Omental fat pad (tissue), 4 donors: ENCODE measurements at places on chromosomes 6 and 20.

GRCh38 chr20:3787324-3788014 lies 929 bp upstream of the CENPB start:
- DNase-seq: no peak

DNA sequence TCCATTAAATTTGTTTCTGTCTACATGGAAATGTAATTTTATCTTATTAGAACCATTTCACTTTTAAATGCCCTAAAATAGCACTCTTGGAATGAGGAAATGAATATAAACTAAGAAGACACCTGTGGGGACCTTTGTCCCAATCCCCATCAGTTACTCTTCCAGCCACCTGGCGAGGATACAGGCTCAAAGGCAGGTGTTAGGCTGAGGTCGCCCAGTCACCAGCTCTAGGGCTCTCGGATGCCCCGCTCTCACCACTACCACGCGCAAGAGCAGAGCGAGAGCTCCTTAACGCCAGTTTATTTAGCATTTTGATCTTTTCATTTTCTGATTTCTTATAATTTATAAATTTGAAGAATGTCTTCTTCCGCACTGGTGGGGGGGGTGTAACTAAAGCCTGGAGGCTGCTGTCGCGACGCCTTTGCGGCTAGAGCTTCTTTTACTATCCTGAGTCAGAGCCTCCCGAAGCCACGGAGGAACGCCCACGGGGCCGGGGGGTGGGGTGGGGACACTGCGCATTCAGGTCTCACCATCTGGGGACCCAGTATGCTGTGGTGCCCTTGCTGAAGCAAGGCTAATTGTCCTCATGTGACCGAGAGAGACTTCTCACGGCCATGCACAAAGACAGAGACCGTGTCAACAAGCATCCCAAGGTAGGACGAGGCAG lies 38.7 kb upstream of the AFDN start:
- no peak for DNase-seq

- DNase-seq: no peak
Observed at GRCh38 chr6:170139531-170139930, 151.3 kb downstream of the DLL1 start.

DNA sequence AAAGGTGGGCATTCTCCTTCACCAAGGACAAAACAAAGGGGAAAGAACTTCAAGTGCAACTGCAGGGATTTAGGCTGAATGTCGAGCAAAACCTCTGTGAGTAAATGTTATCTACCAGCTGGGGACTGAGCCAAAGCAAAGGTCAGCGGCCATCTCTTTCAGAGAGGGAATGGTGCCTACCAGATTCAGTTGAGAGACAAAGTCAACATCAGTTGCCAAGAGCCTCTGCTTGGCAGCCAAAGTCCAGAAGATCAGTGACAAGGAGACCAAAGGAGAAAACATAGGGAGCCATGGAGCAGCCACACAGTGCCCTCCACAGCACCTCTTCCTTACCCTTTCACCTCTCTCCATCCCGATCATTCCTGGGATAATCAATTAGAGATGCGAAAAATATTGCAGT lies 472.5 kb downstream of the KIF16B start:
- no peak for DNase-seq

GRCh38 chr20:43284486-43284885 lies 94.8 kb upstream of the PTPRT start:
- no peak for DNase-seq

DNA sequence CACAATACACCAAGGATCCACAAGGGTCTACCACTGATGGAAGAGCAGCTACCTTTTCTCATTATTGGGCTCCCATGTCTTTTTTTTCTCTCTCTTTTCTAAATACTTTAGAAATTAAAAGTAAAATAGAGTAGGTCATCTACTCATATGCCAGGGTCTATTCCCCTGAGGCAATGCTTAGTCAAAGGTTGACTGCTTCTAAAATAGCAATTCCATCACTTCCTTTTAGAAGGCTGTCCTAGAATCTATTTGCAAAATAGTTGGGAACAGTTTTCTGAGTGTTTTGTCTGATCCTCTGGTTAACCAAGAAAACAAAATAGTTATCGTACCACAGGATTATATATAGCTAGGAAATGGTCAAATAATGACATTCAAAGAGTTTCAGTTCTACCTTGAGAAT lies 174.1 kb downstream of the COL21A1 start:
- no peak for DNase-seq

- no peak for DNase-seq
Observed at GRCh38 chr6:116842459-116842858, 13.6 kb upstream of the GPRC6A start.

DNA sequence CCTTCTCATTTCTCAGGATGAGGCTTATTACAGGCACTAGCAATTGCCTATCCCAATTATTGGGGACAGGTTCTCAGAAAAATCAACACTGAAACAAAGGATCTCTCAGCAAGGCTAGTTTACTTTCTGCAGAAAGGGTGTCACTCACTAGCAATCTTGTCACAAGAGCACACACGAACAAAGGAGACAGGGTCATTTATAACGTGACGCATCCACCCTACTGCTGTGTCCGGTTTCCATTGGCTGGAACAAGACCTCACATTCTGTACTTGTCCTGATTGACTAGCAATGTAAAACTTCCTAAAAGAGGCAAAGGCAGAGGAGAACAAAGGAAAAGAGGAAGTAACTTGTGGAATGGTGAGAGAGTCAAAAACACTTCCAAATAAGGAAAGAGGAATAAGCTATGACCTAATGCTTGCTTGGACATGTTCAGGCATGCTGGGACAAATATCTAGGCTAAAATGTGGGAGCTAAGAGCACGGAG lies 160.2 kb upstream of the STXBP5 start:
- DNase-seq: no peak

DNA sequence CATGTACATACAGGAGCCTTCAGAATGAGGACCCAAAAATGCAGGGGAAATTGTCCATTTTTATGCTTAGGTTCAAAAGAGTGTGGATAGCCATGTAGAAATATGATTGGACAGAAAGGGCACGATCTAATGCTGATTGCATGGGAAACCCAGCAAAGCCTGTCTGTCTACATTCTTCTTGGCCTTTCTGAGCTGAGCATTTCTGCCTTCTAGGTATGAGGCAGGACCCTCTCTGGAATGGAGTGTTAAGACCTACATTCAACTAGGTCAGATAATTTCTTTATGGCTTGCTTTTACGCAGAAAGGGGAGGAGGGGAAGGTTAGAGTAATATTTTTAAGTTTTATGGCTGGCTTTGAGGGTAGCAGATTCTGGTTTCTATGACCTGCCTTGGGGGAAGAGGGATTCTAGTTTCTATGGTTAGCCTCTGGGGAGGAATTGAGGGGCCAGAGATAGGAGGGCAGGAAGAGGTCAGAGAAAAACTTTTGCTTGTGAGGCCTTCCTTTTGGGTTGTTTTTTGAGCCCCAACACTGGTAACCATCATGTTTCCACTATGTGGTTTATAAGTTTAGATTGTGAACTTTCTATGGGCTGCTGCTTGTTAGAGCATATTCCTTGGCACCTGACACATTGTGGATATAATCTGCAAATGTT lies 63.5 kb downstream of the LYRM2 start:
- no peak for DNase-seq

DNA sequence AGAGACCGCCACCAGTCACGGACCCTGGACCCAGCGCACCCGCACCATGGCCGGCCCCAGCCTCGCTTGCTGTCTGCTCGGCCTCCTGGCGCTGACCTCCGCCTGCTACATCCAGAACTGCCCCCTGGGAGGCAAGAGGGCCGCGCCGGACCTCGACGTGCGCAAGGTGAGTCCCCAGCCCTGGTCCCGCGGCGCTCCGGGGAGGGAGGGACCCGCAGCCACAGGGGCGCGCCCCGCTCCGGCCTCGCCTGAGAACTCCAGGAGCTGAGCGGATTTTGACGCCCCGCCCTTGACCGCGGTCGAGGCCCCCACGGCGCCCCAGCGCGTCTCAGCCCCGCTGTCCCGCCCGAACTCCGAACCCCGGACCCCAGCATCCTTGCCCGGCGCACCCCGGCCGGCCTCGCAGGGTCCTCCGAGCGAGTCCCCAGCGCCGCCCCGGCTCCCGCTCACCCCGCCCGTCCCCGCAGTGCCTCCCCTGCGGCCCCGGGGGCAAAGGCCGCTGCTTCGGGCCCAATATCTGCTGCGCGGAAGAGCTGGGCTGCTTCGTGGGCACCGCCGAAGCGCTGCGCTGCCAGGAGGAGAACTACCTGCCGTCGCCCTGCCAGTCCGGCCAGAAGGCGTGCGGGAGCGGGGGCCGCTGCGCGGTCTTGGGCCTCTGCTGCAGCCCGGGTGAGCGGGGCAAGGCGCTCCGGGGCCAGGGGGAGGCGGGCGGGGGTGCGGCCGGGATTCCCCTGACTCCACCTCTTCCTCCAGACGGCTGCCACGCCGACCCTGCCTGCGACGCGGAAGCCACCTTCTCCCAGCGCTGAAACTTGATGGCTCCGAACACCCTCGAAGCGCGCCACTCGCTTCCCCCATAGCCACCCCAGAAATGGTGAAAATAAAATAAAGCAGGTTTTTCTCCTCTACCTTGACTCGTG lies at the start of gene OXT:
Gene OXT (plus strand): TSS at position 11 of the 920 bp plus-strand sequence. CDS start 36 bp downstream, at position 47.
- no peak for DNase-seq

GRCh38 chr6:44305200-44305725 lies 7.9 kb downstream of the AARS2 start:
- no peak for DNase-seq

GRCh38 chr20:10696650-10697049 lies 22.9 kb upstream of the JAG1 start:
- DNase-seq: no peak

GRCh38 chr20:50628853-50629669 lies 62.3 kb downstream of the RIPOR3 start:
- DNase-seq: no peak

DNA sequence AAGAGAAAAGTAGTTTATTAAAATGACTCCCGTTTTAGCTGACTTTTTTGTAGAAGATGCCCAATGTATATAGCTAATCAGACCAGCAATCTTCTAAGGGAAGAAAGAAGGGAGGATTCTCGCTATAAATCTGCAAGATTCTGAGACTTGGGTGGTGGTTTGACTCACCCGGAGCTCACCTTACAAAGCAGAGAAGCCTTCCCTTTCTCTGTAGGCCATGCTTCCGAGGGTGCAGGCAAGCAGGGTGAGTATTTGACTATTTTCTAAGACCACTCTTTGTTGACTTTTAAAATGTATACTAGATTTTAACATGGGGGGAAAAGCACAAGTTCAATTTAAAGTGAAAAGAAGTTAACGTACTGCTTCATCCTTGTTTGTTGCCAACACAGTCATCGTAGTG lies 2.7 kb downstream of the OLIG3 start:
- no peak for DNase-seq

- no peak for DNase-seq
Observed at GRCh38 chr6:138682704-138683527, 90.7 kb upstream of the CCDC28A start.

- no peak for DNase-seq
Observed at GRCh38 chr20:46135856-46136633, 17.9 kb downstream of the CD40 start.

- DNase-seq: no peak
Observed at GRCh38 chr20:4507288-4507719, 214.4 kb upstream of the PRND start.

DNA sequence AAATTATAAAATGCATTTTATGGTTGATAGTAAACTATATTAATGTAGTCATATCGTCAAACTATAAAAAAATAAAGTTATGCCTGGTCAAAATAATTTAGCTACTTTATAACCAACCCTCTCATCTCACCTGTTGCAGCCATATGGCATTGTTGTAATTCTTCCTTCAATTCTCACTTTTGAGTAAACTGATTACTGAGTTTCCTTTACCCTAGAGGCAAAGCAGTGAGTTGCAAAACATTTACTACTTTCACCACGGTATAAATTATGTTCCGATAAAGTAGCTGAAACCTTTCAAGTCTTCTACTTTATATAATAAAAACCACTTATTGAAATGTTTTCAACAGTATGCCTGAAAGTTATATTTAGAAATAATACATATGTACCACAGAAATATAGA lies 113.8 kb downstream of the AHI1 start:
- no peak for DNase-seq

DNA sequence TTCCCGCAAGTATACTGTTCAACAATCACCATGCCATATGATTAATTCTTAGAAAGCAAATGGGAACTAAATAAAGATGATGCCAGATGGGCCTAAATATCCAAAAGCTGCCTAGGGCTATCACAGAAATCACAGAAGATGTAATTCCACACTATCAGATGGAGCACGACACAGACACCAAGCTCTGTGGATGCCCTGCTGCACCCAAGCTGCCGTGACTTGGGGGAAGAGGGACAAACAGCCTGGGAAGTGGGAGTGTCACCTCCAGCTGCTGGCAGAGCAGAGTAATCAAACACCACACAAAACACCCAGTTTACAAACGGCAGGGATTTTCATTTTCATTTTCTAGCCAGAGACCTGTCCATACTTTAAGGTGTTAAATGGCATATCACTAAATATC lies 35.7 kb downstream of the PDE10A start:
- no peak for DNase-seq

DNA sequence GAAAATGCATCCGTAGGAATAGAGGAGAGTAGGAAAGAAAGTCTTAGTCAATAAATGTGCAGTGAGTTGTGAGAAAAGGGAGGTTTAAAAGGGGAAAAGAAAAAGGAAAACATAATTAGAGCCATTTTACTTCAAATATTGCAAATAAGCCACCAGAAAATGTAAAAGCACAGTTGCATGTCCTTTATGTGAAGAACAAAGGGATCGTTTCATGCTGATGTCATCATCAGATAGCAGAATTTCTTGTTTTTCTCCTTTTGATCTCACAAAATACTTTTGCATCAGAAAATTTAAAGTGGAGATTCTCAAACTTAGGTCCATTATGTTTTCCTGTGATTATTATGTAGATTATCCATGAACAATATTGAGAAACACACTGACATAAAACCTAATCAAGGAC lies 166.7 kb downstream of the HAO1 start:
- no peak for DNase-seq

DNA sequence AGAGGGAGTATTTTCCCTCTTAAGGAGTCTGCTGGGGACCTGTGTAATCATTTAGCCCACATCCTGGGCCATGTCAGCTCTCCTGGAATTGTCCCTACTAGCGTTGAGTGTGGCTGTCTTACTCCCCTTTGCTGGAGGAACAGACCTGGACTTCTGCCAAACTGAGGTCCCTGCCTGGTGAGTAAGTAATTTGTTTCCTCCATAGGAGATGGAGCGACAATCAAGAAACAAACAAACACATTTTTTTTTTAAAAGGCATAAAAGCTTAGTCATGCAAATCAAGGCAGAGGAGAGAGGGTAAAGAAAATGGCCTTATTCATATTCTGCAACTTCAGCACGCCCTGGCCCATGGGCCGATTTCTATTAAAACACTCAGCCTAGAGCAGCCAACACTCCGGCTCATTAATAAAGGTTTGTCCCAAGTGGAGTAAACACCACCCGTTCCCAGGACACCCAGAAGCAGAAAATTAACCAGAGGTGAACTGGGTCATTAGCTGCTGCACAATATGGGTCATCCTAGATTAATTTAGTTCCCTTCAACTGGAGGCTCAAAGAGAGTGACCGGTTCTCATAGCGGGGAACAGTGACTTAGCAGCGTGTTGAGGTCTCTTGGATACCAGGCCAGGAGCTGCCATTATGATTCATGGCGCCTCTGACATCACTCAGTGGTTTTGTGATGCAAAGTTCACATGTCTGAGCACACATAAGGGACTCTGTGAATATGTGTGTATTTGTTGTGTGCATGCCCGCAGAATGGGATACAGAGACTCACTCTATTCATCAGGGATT lies 165.0 kb upstream of the SULF2 start:
- DNase-seq: no peak

- DNase-seq: peak; percentile 6
Observed at GRCh38 chr6:317060-317447, 24.8 kb downstream of the DUSP22 start.
